ENCODE measurements at places on chromosomes 2 and 18.

GRCh38 chr2:239605976-239606375 is 205.2 kb upstream of the HDAC4 start:
- DNase-seq = no peak

DNA sequence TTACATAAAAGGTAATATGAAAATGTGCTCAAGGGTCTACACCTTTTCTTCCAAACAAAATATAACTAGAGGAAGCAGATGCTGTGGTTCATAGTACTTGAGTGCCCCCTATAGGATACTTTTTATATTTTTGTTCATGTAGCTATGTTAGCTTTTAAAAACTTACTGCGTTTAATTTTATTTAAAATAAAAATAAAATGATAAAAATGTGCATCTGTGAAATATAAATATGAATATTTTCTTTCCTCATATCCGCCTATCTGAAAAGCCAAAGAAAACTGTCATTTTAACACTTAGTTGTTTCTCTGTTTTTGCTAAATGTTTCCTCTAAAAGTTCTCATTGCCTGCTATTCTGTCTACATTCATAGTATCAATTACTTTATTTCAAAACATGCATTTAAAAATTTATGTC is 9.6 kb upstream of the LRP1B start:
- no peak for DNase-seq

DNA sequence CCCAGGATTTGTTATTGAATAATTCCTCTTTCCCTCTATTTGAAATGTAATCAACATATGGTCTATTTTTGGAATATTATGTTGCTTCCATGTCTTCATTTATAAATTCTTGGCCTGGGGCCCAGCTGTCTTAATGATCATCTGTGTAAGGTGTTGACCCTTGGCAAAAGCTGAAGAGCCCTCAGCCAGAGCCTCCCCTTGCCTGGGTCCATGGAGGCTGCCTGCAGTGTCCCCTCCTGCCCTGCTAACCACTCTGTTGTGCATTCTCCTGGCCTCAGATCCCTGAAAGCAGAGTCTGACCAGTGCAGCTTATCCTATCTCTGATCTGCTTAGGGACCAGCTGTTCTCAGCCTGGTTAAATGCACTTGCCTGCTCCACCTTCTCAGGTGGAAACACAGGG is 226.1 kb upstream of the APCDD1 start:
- DNase-seq = no peak

- no peak for DNase-seq
These were observed 11.8 kb downstream of the PMAIP1 start for GRCh38 chr18:59911600-59911999.

GRCh38 chr2:199524689-199525574 is 67.2 kb upstream of the SATB2 start:
- no peak for DNase-seq

DNA sequence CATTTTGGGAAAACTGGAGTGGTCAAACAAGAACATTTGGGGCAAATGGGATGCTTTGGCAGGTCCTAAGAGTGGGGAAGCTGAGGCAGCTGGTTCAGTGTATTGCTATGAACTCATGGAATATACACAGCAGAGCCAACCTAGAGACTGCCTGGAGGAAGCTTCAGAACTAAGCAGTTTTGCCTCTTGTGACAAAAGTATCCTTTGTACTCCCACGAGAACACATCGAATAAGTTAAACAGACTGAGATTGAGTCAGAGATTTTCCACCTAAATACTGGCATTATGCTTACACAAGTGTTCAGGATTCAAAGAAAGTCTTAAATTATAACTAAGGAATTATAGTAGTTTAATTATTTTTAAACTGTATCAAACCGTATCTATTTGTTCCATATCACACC is 5.2 kb upstream of the ARMC9 start:
- DNase-seq = no peak

DNA sequence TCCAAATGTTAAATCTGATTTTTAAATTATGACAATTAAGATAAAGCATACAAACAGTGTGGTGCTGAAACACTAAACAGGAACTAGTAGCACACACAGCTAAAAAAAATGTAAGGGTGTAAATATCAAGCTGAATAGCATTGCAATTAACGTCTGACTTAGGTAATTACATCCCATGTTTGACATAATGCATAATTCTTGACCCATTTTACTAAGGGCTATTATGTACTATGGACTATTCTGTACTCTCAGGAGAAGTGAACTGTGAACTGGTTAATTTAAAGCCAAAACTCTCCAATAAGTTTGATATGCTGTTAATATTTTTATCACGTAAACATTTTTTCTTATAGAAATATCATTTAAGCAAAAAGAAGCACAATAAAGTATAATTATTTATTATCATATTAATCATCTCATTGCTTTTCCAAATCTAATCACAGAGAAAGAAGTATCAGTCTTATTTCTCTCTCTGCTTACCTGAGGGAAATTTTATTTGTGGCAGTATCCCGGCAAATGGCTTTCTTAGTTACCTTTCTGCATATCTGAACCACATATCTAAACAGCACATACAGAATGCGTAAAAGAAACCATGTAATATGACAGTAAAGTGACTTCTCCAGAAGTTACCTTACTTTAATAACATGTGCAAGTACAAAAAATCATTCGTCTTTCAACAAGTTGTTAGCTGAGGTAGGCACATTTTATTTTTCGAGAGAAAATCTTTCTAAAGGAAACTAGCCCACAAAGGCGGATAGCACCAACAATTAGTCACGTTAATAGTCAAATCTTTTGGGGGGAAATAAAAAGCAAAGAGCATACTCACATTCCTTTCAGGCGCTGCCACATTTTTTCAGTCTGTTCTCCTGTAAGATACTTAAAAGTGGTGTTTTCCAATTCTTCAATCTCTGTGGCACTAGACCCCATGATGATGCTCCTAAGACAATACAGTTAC is 94.9 kb upstream of the PDE1A start:
- no peak for DNase-seq

Measured in epithelial cell of prostate (primary cell).